Stimulated activated CD8-positive, alpha-beta memory T cell treated with anti-CD3 and anti-CD28 coated beads, Interleukin-2, amount 100 ng/mL, for 1 hour (primary cell): ENCODE measurements at places on chromosomes 12 and 14.

DNA sequence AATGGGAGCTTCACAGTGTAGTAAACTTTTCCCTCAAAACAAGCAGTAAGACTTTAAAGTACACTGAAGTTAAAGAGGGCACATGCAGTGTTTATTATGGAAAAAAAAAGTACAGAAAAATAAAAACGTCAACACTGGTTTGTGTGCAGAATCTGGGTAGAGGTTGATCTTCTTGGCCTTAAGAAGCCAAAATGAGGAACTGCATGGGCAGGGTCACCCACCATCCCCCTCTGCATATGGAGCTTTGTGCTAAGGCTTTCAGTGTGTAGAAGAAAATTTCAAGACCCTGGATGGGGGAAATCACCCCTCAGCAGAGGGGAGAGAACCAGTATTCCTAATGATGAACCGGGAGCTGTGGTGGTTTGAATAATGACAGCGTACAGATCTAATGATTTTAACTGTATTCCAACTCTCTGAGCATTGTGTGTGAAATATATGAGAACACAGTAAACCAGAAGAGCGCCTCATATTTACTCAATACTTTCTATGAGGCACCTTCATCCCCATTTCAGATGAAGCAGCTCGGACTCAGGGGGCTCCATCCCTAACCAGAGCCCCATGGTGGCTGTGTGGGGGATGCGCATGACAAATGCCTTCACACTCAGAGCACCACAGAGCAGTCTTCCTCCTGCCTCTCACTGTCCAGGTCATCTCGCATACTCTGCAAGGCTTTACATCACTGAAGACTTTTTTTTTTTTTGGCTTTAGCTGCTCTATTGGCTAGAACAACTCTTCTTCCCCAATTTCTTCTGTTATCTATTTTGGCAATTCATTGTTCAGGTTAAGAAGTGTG lies 33.4 kb downstream of the ACADS start:
- DNase-seq: no peak

- no peak for DNase-seq
Measured at GRCh38 chr12:113077057-113077858, 20.7 kb downstream of the DTX1 start.

DNA sequence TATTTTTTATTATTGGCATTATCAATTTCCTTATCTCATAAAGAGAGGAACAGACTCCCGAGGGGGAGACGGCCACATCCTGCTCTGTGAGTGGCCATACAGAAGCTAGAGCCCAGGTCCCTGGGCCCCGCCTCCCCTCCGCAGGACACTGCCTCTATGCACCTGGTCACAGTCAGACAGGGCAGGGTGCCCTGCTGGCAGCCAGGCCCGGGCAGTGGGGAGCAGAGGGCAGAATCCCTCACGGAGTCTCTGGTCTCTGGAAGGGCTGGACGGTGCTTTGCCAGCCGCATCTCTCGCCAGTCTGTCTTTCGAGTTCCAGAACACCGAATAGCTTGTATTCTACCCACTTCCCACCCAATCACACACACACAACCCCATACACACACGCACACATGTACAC lies 16.4 kb upstream of the CACNA2D4 start:
- DNase-seq: no peak

- no peak for DNase-seq
Measured at GRCh38 chr12:124953689-124954405, 35.1 kb downstream of the DHX37 start.

- DNase-seq: no peak
Measured at GRCh38 chr14:95533391-95533821, 1.4 kb upstream of the GLRX5 start.

GRCh38 chr12:83656004-83656403 lies 969.3 kb downstream of the TMTC2 start:
- no peak for DNase-seq

DNA sequence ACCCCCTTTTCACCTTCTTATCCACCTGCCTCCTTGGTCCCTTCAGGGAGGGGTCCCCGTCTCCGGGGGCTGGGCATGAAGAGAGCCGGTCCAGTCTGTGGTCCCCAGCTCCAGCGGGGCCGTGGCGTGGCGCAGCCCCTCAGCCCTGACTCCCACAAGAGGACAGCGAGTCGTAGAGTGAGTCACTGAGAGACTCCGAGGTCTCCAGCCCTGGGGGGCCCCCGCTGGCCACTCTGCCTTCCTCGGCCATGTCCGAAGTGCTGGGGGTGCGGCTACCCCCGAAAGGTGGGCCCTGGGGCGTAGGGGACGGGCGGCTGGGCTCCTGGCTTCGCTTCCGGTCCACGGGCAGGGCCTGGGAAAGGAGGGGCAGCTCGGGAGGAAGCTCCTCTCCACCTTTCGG lies 36.5 kb downstream of the NCKAP5L start:
- DNase-seq: no peak
